HepG2 (cell line): ENCODE measurements at places on chromosomes 12 and 14.

GRCh38 chr14:104968153-104968527 is 10.0 kb downstream of the AHNAK2 start:
- no peak for DNase-seq

- peak; percentile 44 for DNase-seq
These were observed 32.1 kb downstream of the DEPDC4 start for GRCh38 chr12:100234591-100235304.

GRCh38 chr12:53659011-53659551 is 16.8 kb downstream of the ATP5MC2 start:
- DNase-seq = peak; percentile 96

DNA sequence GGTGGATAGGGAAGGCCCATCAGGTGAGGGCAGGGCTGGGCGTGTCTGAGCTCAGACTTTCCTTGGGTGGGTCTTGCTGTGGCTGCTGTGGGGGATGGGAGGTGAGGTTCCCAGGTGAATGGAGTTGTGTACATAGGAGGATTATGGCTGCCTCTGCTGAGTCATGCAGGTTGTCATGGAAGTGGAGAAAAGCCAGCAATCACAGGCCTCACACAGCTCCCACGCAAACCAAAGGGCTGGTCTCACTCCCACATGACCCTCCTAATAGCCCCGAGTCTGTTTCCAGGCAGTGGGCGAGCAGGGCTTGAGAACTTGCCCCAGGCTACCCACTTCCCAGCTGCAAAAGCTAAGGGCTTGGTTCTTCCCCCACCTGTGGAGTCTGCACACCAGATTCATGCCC is 149.5 kb downstream of the IPO8 start:
- peak; percentile 2 for DNase-seq

GRCh38 chr12:57175428-57176138 is 28.2 kb upstream of the LRP1-AS start:
- DNase-seq = peak; percentile 39

DNA sequence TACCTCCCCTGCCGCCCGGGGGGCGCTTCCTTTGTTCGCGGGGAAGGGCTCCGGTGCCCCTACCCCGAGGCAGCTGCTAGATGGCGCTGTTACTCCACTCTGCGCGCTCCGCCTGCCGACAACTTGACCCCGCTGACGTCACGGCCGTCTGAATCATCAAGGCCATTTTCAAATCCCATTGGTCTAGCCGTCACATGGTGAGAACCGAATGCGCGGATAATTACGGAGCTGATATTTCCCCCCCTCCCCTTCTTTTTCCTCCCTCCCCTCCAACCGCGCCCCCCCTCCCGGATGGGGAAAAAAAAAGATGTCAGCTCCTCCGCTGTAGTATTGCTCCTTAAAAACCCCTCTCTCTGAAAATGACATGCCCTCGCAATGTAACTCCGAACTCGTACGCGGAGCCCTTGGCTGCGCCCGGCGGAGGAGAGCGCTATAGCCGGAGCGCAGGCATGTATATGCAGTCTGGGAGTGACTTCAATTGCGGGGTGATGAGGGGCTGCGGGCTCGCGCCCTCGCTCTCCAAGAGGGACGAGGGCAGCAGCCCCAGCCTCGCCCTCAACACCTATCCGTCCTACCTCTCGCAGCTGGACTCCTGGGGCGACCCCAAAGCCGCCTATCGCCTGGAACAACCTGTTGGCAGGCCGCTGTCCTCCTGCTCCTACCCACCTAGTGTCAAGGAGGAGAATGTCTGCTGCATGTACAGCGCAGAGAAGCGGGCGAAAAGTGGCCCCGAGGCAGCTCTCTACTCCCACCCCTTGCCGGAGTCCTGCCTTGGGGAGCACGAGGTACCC is at the start of gene HOXC10:
Gene HOXC10 (plus strand): TSS at position 246 of the 791 bp plus-strand sequence. CDS start 114 bp downstream, at position 360.
- DNase-seq = peak; percentile 53

- DNase-seq = no peak
These were observed 1.3 kb downstream of the TMEM233 start for GRCh38 chr12:119594772-119595445.

- peak; percentile 24 for DNase-seq
These were observed 2.1 kb upstream of the CCT2 start for GRCh38 chr12:69583203-69583602.
